ENCODE measurements at places on chromosomes 2 and 18.

DNA sequence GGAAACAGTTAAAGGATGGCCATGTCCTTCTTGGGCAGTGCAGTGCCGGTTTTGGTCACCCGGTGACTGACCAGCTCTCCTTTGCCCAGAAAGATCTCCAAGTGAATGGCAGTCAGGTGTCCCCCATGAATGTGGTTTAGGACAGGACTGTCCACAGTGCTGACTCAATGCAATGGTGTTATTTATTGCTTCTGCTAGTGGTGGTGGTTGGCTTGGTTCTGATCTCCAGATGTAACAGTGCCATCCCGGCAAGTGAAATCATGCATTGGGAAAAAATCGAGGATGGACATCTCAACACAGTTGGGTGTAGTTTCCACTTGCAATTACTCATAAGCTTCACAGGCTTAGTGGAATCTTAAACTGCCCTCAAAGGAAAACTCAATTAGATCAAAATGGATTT is 81.9 kb downstream of the TGOLN2 start:
- DNase-seq: no peak

GRCh38 chr18:1438458-1438910 is 533.8 kb downstream of the ADCYAP1 start:
- DNase-seq: no peak

GRCh38 chr2:186044761-186045160 is 306.2 kb downstream of the FSIP2 start:
- DNase-seq: no peak

- DNase-seq: no peak
These were observed 244.1 kb downstream of the HDAC4 start for GRCh38 chr2:239156516-239157265.

- DNase-seq: no peak
These were observed 100.1 kb upstream of the ARHGAP15 start for GRCh38 chr2:143029141-143029540.

GRCh38 chr18:38481576-38481975 is 916.0 kb upstream of the CELF4 start:
- DNase-seq: no peak

GRCh38 chr18:51461956-51462355 is 264.5 kb upstream of the MEX3C start:
- DNase-seq: no peak

DNA sequence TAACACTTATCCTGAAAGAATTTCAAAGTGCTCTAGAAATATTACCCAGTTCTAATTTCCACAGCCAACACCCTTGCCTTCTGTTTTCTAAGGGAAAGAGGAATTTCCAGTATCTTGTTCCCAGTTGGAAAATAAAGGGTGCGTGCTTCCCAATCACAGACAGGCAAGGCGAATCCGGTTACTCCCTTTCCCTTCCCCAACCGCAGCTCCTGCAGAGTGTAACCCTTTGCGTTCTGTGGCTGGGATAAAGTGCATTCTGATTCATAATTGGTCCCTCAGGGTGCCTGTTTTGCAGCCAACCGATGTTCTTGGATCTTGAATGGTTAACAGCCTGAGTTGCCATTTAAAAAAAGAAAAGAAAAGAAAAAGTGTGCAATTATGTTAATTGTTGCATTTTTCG is 40.6 kb upstream of the PGAP1 start:
- no peak for DNase-seq

- no peak for DNase-seq
These were observed 690.7 kb upstream of the FSHR start for GRCh38 chr2:49845021-49845420.

GRCh38 chr2:179606141-179606540 is 255.3 kb downstream of the ZNF385B start:
- no peak for DNase-seq

DNA sequence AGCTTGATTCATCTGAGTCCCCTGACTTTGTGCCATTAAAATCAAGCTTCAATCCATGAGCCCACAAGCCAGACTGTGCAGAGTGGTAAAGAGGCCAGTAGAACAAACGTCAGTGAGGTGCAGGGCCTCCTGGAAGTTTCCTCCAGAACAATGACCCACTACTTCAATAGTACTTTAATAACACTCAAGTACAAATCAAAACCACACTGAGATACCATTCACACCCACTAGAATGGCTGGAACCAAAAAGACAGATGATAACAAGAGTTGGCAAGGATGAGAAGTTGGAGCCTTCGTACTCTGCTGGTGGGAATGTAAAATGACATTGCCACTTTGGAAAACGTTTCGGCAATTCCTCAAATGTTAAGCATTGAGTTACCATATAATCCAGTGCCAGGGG is 181.1 kb downstream of the TMEM163 start:
- no peak for DNase-seq

DNA sequence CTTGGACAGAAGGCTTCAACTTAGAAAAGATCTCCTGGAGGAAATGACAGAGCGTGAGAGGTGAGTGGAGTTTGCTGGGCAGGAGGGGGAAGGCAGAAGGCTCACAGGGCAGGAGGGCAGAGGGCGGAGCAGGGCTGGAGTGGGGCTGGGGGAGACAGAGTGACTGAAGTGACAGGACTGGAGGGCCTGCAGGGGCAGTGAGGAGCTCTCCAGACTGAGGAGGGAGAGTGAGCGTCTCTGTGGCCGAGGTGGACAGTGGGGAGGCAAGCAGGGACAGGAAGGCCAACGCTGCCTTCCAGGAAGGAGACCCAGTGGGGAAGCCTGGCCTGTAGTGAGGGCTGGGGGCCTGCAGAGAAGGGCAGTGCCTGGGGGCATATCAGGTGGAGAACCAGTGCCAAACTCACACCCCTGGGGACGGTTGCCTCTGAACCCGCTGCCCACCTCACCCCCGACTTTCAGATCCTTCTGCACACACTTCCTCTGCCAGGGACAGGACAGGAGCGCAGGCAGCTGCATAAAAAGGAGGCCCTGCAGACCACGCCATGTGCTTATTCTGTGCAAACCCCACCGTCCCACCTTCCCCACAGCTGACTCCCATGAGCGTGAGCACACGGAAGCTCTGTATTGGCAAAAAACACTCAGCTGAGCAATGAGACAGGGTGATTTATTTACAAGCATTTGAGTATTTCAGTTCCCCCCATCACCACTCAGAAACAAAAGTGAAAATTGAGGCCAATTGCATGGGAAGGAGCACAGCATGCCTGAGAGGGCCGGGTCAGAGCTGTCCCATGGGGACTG is 244.3 kb downstream of the FAM210A start:
- no peak for DNase-seq

- DNase-seq: no peak
These were observed 1.1 kb upstream of the PXDN start for GRCh38 chr2:1745171-1746023.

GRCh38 chr2:227374158-227374557 is 4.9 kb downstream of the TM4SF20 start:
- no peak for DNase-seq

DNA sequence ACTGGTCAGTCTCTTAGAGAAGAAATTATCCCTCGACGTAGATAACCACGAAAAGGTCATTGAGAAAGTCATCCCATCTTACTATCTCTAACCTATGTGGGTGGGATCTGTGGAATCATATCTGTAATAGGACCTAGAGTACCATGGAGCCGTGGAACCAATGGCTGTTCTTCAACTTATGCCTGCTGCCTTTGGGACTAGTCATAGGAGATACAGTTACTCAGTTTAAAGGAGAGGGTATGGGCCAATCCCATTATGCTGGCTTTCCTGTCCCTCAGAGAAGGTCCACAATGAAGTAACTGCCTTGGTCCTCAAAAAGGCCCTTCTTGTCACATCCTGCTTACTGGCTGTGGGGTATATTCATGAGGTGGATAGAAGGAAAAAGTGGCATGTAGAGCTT is 77.5 kb downstream of the FEZ2 start:
- DNase-seq: no peak

DNA sequence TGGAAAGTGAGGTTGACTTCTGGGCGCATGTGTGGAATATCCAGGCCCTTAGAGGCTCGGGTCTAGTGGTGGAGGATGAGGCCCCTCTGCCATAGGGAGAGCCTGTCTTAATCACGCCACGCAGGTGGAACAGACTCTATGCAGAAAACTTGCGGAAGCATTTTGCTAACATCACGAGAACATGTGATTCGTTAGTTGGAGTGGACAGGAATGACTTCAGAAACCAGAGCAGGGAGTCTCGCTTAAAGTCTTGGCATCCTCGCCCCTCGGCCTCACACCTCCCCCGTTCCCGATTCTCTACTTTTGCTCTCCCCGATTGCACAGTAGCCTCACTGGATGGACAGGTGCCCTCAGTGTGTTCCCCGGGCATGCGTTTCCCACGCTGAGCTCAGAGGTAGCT is 333.4 kb downstream of the GBX2 start:
- no peak for DNase-seq

DNA sequence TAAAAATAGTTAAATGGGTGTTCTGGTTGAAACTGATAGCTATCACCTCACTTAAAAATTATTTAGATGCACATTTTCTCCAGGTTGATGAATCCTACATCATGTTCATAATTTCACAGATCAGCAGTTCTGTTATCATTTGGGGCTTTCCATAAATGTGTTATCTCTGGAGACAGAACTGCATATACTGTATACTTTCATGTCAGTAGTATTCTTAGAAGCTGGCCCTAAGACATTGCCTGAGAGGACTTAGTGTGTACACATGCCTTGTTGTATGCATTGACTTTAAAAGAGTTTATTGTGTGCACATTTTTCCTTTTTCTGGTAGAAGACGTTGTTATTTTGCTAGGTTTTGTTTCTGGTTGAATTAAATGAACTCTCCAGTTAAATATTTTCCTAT is 41.0 kb downstream of the PIK3C3 start:
- DNase-seq: no peak

- no peak for DNase-seq
These were observed 391.6 kb downstream of the ADCYAP1 start for GRCh38 chr18:1296237-1296636.

DNA sequence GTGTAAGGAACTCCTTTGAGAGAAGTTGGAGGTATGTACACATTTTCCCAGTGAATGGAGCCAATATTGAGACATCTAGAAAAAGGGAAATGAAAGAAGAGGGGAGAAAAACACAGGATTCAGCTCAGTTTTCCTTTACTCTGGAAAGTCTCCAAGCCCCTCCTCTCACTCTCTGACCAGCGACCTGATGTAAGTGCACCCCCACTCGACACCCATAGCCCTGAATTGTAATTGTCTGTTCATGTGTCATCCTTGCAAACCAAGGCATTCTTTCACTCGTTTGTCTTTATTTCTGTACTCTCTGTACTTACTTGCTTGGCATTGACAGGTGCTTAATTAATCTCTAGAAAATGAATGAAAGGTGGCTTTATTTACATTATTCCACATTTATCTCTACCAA is 55.7 kb upstream of the CTAGE1 start:
- no peak for DNase-seq

GRCh38 chr18:44679914-44680272 is 795 bp upstream of the SETBP1 start:
- no peak for DNase-seq

DNA sequence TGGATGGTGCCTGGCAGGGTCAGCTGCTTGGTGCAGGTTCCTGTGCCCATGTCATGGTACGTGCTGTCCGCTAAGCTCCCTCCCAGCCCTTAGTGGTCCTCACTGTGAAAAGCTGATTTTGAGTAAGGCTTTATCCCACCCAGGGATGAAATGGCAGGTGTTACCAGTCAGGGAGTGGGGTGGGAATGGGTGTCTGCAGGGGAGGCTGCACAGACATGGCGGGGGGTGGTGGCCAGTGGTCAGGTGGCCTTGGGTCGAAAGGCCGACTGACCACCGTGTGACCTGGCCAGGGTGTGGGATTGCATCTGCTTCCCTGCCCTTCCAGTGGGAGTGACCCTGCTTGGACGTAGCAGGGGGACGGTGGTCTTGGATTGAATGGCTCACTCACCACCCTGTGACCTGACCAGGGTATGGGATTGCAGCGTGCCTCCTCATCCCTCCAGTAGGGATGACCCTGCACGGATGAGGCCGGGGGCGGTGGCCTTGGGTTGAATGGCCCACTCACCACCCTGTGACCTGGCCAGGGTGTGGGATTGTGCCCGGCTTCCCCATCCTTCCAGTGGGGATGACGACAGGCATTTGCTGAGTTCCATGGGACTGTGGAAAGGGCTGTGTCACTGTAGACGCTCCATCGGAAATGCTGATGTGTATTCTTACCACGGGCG is 29.8 kb downstream of the AGAP1 start:
- DNase-seq: no peak

GRCh38 chr2:69917852-69918251 is 2.9 kb downstream of the MXD1 start:
- DNase-seq: no peak

DNA sequence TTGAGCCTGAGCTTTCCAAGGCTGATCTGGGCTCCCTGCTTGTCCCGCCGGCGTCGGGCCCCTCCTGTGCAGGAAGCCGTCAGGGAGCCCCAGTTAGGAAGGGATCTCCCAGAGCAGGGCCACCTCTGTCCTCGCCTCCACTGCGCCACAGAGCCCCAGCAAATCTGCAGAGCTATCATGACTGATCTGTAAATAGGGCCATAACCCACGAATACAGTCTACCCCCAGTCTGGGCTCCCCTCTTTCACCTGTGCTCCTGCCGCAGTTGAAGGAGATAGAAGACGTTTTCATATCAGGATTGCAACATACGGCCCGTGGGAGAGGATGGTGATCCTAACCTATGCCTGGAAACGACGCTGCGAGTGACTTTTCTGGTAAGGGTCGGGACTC is 138.7 kb downstream of the PTGR3 start:
- no peak for DNase-seq

DNA sequence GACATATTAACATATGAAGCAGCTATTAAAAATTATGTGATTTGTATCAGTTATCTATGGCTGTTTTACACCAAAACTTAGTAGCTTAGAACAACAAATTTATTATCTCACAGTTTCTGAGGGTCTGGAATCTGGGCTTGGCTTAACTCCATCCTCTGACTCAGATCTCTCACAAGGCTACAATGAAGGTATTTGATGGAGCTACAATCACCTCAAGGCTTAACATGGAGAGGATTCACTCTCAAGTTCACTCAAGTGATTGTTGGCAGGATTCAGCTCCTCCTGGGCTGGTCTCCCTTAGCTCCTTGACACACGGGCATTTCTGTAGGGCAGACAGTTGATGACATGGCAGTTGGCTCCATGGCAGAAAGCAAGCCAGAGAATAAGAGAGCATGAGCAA is 133.0 kb upstream of the SLC14A2 start:
- DNase-seq: no peak

DNA sequence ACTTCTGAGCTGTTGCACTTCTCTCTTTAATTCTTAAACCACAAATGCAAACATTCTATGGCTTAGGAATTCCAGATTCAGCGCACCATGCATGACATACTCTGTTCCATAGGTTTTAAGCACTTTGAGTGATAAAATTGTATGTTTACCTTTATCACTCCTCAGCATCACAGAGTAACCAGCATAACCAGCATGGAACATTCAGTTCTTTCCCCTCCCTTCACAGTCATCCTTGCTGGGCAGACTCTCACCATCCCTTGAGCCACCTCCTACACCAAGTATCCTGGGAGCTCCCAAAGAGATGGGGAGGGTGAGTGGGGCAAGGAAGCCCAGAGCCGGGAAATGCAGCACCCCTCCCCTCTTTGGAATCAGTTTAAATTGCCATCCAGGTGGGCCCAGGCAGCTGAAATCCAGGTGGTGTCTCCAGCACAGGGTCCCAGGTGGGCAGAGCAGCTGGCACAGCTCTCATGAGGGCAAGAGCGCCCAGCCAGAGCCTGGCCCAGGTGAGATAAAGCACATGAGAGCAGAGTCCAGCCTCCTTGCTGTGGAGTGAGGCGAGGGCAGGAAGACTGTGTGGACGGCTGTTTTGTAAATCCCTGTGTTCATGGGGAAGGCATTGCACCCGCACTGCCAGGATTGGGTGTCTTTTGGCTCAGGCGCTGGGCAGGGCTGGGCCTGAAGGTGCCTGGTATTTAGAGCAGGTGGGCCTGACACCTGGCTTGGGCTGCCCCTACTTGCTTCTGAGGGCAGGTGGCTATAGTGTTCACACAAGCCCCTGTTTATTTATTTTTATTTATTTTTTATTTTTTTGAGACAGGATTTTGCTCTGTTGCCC is 36.8 kb downstream of the LAMA3 start:
- no peak for DNase-seq
